ENCODE measurements at places on chromosomes 2 and 18. TPM values are rescaled to one million over a fixed set of nuclear protein-coding genes. Genes with fewer than 3 reads are reported as not detected.

Gene CD207
- polyA plus RNA-seq: 1.5 TPM

Gene UCN
- polyA plus RNA-seq: 0.75 TPM

Gene GPR75
- 2.3 TPM for polyA plus RNA-seq

Gene GALNT3
- 45.0 TPM for polyA plus RNA-seq

Gene KCNK3
- polyA plus RNA-seq: 1.5 TPM

Gene ANKRD39
- 8.9 TPM for polyA plus RNA-seq

Gene SCN9A
- polyA plus RNA-seq: 7.3 TPM

Gene REG3G
- 60.7 TPM for polyA plus RNA-seq

Gene DOK1
- polyA plus RNA-seq: 9.3 TPM

Gene FABP1
- polyA plus RNA-seq: 0.99 TPM

Gene IL36G
- polyA plus RNA-seq: not detected

Gene RBM45
- polyA plus RNA-seq: 11.2 TPM

Measured in testis (tissue), 5 donors.